Stimulated activated CD8-positive, alpha-beta memory T cell treated with anti-CD3 and anti-CD28 coated beads, Interleukin-12 subunit alpha, Interleukin-12 subunit beta, amount 100 ng/mL, for 4 hours (primary cell): ENCODE measurements at places on chromosomes 1 and 21.

DNA sequence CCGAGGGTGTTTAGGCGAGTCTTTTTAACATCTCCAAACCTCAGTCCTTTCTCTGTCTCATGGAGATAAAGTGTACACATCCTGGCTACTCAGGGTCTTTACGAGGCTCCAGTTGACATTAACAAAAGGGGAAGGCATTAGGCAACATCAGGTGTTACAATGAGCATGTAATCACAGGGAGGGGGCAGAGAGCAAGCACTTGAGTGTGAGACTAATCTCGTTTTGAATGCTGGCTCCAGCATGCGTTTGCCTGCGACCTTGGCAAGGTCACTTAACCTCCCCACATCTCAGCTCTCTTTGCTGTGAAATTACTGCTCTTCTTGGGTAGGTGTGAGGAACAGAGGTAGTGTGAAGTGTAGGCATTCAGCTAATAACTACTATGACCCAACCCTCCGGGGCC, 3.1 kb downstream of the TNNT2 start:
- no peak for DNase-seq

DNA sequence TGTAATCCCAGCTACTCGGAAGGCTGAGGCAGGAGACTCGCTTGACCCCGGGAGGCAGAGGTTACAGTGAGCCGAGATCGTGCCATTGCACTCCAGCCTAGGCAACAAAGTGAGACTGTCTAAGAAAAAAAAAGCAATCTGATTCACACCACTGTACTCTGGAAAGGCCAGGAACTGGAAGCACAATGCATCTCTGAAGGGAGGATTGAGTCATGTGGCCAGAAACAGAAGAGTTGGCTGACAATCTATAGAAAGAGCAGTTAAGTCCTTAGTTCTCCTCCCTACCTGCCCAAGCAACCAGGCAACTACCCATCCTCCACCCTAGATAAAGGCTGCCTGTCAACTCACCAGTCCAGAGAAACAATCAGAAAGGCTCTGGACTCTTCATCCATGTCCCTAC, 45.9 kb downstream of the PIK3R3 start:
- DNase-seq: no peak

GRCh38 chr1:156508205-156508954, 7.8 kb upstream of the MEF2D start:
- DNase-seq: no peak

- DNase-seq: no peak
Measured at GRCh38 chr21:42107177-42107880, 36.2 kb downstream of the UMODL1 start.

GRCh38 chr1:168095476-168095875, 41.3 kb downstream of the GPR161 start:
- no peak for DNase-seq
